ENCODE measurements at places on chromosomes 3 and 15.

GRCh38 chr15:51726302-51727073 is 11.0 kb downstream of the LYSMD2 start:
- DNase-seq: no peak

DNA sequence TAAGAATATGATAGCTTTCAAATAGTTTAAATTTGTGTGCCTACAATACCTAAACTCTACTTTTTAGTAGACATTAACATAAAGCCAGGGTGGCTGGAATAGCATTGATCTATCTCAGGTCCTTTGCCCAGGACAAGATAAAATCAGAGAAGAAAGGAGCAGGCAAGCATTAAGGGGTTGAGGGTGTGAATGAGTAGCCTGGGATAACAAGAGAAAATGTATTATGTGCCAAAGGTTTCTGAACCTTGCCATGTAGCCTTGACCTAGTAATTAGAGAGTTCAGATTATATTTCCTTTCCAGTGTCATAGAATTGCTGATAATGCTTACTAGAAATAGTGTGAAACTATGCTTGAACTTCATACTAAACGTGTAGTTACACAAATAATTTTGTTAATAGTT is 22.9 kb downstream of the ATP11B start:
- no peak for DNase-seq

DNA sequence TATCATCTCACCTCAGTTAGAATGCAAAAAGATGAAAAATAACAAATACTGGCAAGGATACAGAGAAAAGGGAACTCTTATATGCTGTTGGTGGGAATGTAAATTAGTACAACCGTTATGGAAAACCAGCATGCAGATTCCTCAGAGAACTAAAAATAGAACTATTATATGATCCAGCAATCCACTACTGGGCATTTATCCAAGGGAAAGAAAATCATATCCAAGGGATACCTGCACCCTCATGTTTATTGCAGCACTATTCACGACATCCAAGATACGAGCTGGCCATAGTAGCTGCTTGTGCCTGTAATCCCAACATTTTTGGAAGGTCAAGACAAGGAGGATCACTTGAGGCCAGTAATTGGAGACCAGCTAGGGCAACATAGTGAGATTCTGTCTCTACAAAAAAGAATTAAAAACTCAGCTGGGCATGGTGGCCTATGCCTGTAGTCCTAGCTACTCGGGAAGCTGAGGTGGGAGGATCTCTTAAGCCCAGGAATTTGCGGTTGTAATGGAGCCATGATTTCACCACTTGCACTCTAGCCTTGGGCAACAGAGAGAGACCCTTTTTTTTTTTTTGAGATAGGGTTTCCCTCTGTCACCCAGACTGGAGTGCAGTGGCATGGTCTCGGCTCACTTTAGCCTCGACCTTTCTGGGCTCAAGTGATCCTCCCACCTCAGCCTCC is 26.6 kb downstream of the USP50 start:
- no peak for DNase-seq

DNA sequence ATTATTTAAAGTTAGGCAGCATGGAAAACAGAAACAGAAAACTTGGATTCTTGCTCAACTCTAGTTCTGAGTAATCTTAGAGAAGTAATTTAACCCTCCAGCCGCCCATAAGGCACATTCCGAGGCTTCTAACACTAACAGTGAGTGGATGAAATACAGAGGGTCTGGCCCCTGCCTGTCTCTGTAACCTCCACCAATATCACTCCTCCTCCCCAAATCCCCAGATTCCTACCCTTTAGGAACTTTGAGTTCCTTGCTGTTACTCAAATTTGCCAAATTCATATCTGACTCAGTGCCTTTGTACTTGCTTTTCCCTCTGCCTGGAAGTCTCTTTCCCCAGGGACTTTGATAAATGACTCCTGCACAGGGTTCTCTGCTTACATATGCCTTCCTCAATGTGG is 112.5 kb upstream of the TGFBR2 start:
- DNase-seq: no peak

All from mesothelial cell of epicardium (in vitro differentiated cells).